ENCODE measurements at places on chromosomes 12 and 14. TPM values are rescaled to one million over a fixed set of nuclear protein-coding genes. Genes with fewer than 3 reads are reported as not detected.

CIROP gene
- not detected for total RNA-seq

- DNase-seq, result no peak
Observed at GRCh38 chr14:98724734-98725133, 547.3 kb downstream of the BCL11B start.

GUCY2C gene
- total RNA-seq, result not detected

NANOG gene
- not detected for total RNA-seq

GRCh38 chr12:38138225-38139221 lies 178.1 kb upstream of the ALG10B start:
- DNase-seq, result peak; percentile 73

MSI1 gene
- 0.57 TPM for total RNA-seq

SLC10A1 gene
- total RNA-seq, result not detected

DNA sequence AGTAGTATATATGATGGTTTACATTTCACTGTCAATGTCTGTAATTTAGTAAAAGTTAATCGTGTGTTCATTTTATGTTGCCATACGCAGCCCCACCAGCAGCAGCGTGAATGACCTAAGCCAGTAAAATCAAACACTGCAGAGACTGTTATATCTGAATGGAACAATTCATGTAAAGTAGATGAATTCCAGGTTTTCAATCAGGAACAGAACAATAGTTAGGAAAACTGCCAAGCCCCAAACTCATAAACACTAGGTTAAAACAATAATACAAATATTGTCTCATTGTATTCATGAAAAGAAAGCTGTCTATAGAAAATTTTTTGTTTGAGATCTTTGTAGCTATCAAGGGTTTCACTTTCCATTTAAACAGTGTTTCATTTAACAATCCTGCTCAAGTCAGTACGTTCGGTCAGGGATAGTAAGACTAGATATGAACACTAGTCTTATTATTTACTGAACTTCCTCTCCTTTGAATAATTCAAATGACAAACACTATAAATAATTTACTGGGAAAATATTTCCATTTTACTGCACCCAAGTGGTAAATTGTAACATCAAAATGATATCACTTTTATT lies 256.8 kb upstream of the FLRT2 start:
- DNase-seq, result no peak

DNA sequence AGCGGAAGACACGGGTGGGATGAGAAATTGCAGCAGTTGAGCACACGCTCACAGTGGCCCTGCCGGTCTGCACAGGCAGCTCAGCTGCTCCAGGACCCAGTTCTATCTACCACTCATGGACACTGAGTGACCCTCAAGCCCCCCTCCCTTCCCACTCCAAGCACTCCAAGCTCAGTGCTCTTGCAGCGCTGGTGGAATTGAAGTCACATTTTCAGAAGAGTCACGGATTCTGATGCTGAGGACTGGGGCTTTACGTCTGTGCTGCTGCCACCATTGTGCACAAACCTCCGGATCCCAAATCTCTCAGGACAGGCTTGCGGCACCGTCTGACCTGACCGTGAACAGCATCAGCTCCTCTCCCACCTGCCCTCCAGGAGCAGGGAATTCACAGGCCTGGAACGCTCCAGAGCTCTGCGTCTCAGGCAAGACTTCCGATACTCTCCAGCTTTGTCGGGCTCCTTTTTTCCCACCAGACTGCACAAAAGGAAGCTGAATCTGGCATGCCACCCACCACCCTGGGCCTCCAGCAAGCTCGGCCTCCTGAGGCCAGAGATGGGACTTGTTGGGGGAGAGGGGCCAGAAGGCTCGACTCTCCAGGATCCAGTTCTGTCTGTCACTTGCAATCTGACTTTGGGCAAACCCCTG lies 213.1 kb upstream of the RTL1 start:
- DNase-seq, result no peak

GRCh38 chr12:13340149-13340548 lies 143.6 kb downstream of the EMP1 start:
- no peak for DNase-seq

GRCh38 chr12:46535907-46536306 lies 163.3 kb upstream of the SLC38A2 start:
- no peak for DNase-seq

GRCh38 chr12:3600039-3600720 lies 109.2 kb downstream of the PRMT8 start:
- DNase-seq, result no peak

DNA sequence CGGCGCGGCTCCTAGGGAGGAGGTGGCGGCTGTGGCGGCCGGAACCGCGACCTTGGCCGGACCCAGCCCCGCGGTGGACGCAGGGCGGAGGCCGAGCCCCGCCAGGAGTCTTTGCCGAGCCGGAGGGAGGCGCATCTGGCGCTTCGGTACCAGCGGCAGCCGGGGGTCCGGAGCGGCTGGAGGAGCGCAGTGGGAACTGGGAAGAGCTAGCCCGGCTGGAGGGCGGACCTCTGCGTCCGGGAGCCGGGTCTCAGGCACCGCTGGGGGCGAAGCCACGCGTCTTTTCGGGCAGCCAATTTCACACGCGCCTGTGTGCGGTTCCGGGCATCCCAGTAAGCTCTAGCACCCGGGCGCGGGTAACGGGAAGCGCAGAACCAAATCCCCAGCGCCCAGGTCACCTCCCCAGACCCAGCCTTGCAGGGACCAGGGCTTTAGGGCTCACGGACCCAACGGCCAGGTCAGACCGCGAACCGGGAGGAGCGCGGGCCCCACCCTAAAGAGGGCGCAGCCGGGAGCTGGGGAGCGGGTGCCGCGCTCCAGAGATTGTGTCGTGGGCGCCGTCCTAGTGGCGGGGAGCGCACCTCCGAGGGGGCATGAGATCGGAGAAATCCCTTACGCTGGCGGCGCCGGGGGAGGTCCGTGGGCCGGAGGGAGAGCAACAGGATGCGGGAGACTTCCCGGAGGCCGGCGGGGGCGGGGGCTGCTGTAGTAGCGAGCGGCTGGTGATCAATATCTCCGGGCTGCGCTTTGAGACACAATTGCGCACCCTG lies 89.4 kb downstream of the GALNT8 start:
- peak; percentile 38 for DNase-seq

SLC35E3 gene
- 2.8 TPM for total RNA-seq

GRCh38 chr12:6228535-6229223 lies 28.5 kb downstream of the CD9 start:
- DNase-seq, result no peak

GRCh38 chr14:54567639-54568561 lies 972 bp downstream of the SAMD4A start:
- DNase-seq, result peak; percentile 67

DNA sequence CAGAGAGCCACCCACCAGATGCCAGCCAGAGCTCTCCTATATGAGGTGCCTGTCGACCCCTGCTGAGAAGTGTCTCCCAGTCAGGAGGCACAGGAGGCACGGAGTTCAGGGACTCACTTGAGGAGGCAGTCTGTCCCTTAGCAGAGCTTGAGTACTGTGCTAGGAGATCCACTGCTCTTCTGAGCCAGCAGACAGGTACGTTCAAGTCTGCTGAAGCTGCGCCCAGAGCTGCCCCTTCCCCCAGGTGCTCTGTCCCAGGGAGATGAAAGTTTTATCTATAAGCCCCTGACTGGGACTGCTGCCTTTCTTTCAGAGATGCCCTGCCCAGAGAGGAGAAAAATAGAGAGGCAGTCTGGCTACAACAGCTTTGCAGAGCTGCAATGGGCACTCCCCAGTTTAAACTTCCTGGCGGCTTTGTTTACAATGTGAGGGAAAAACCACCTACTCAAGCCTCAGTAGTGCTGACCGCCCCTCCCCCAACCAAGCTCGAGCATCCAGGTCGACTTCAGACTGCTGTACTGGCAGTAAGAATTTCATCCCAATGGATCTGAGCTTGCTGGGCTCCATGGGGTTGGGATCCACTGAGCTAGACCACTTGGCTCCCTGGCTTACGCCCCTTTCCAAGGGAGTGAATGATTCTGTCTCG lies 146.7 kb upstream of the USP15 start:
- no peak for DNase-seq

GRCh38 chr14:53328841-53329240 lies 175.7 kb upstream of the DDHD1 start:
- DNase-seq, result no peak

- DNase-seq, result peak; percentile 86
Observed at GRCh38 chr12:26853303-26854030, 20.5 kb upstream of the ITPR2 start.

GRCh38 chr12:107091381-107091780 lies 2.0 kb downstream of the CRY1 start:
- no peak for DNase-seq

- DNase-seq, result no peak
Observed at GRCh38 chr14:99040052-99040451, 231.9 kb downstream of the BCL11B start.

- no peak for DNase-seq
Observed at GRCh38 chr12:22856178-22856577, 231.2 kb downstream of the ETNK1 start.

DNA sequence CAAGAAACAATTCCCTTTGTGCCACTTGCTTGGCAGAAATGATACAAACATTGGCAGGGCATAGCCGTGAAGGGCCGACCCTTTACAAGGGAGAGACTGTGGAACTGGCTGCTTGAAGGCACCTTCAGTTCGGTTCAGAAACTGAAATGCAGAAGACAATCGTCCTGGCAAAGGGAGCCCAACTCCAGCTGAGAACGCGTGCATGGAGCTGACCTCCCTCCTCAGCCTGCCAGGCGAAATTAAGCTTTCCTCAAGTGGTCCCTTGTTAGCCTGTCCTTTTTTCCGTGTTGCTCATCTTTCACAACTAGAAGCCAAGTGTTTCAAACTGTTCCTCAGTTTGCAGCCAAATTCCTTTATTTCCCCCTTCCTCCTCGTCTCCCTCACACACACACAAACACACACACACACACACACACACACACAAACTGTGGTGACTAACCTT lies 8.1 kb downstream of the LGR5 start:
- no peak for DNase-seq

DIO3 gene
- not detected for total RNA-seq

- no peak for DNase-seq
Observed at GRCh38 chr12:88658009-88658408, 77.7 kb upstream of the KITLG start.

DNA sequence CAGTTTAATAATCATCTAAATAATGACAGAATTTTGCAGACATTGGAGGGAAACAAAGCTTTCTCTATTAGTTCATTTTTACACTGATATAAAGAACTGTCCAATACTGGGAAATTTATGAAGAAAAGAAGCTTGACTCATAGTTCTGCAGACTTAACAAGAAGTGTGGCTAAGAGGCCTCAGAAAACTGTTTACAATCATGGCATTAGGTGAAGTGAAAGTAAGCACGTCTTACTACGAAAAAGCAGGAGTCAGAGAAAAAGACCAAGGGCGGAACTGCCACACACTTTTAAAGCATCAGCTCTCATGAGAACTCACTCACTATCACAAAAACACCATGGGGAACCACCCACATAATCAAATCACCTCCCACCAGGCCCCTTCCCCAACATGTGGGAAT lies 804.4 kb downstream of the FLRT2 start:
- no peak for DNase-seq

PHETA1 gene
- total RNA-seq, result 1.0 TPM

GRCh38 chr12:3077572-3078081 lies 448 bp downstream of the TSPAN9 start:
- no peak for DNase-seq

DNA sequence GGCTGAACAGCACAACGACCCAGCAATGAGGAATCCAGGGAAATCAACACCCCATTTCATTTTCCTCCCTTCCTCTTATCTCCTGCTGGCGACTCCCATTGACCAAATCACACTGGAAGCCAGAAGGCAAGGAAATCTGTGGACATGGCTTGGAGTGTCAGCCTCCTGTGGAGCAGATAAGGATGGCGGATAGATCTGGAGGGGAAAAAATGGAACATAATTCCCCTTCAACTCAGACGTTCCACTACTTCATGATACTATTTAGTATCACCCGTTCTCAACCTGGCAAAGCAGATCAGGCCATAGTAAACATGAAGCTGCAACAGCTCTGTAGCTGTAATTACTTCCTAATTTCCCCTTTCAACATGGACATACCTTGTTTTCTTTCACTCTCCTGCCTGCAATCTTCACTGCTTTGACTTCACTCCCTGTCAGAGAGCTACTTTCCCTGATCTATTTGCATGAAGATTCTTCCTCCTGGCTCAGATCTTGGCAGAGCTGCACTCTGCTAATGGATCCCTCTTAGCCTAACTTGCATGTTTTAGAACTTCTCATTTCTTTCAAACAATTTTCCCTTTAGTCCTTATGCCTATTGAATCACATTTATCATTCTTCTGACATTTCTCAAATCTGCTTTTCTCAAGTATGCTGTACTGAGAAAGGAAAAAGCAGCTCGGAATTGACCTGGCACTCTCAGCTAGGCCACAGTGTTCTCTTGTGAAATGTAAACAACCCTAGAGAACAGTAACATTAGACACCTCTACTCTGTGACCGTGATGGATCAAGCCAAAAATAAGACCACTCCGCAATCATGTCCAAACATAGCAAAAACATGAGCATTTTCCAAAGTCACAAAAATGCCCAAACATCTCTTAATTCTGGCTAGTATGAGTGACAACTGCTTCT lies 135.1 kb downstream of the ETNK1 start:
- DNase-seq, result no peak

DNA sequence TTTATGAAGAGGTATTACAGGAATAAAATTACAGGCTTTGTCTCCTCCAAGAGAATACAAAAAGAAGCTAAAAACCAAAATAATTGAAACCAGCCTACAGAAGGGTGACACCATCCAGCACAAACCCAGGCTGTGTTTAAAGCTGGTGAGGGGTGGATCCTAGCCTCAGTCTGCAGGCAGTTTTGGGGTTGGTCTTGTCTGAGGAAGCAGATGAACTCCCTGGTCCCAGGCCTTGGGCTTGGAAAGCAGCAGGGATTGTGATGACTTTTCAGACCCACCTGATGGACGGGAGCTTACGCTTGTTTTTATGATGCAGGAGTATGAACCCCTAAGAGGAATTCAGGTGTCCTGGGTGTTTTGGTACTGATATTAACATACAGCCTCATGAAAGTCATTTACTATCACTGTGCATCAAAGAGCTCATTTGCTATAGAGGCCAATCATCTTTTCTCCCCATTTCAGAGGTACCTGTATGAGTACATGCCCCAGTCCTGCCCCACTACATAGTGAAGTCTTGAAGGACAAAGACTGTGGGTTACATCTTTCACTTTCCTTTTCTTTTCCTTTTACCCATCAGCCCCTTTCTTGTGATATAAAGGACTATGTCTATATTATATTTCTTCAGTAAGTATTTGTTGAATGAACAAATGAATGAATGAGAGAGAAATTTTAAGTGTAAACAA lies 18.1 kb downstream of the PRICKLE1 start:
- DNase-seq, result no peak

- no peak for DNase-seq
Observed at GRCh38 chr12:62618319-62618718, 151.7 kb downstream of the MON2 start.

DNA sequence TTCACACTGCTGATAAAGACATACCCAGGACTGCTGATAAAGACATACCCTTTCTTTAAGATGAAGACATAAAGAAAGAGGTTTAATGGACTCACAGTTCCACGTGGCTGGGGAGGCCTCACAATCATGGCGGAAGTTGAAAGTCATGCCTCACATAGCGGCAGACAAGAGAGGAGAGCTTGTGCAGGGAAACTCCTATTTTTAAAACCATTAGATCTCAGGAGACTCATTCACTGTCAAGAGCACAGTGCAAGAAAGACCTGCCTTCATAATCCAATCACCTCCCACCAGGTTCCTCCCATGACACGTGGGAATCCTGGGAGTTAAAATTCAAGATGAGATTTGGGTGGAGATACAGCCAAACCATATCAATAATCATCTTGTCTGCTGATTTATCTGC lies 278.1 kb downstream of the SLC6A15 start:
- DNase-seq, result no peak

- DNase-seq, result no peak
Observed at GRCh38 chr14:99755068-99755405, 38.2 kb upstream of the EML1 start.

Data from activated naive CD4-positive, alpha-beta T cell treated with anti-CD3 and anti-CD28 coated beads for 36 hours (primary cell).